AG09309 (cell line): ENCODE measurements at places on chromosomes 13 and 19.

DNA sequence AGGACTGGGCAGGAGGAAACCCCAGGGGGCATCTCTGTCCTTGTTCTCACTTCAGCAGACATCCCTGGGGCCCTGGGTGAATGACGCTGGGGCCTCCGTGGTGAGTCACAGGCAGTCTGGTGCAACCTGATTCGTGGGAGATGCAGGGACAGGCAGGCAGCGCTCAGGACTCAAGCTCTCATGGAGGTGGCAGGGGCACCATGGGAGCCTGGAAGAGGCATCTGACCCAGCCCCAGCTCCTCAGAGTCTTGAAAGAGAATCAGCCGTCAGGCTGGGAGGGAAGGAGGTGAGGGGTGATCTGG is 14.0 kb upstream of the PTOV1 start:
- no peak for DNase-seq

- no peak for DNase-seq
These were observed 39.1 kb downstream of the GPR12 start for GRCh38 chr13:26721251-26722121.

- DNase-seq = no peak
These were observed 48.4 kb downstream of the CAB39L start for GRCh38 chr13:49395451-49395865.

DNA sequence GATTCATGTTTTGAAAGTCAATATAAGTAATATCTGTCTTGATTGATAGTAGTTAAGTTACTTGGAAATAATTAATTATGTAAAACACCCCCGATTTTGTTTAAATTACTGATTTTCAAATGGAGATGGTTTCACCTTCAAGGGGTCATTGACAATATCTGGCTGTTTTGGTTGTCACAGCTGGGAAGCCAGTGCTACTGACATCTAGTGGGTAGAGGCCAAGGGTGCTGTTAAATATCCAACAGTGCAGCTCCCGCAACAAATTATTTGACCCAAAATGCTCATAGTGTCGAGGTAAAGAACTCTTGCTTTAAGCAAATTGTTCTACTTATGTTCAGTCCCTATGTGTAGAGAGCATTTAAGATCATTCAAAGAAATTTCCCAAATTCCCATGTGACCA is 50.6 kb upstream of the PCDH20 start:
- DNase-seq = no peak

GRCh38 chr19:14006766-14007562 is 844 bp upstream of the RFX1 start:
- no peak for DNase-seq

GRCh38 chr19:8643860-8644653 is 13.6 kb downstream of the NFILZ start:
- DNase-seq = no peak

DNA sequence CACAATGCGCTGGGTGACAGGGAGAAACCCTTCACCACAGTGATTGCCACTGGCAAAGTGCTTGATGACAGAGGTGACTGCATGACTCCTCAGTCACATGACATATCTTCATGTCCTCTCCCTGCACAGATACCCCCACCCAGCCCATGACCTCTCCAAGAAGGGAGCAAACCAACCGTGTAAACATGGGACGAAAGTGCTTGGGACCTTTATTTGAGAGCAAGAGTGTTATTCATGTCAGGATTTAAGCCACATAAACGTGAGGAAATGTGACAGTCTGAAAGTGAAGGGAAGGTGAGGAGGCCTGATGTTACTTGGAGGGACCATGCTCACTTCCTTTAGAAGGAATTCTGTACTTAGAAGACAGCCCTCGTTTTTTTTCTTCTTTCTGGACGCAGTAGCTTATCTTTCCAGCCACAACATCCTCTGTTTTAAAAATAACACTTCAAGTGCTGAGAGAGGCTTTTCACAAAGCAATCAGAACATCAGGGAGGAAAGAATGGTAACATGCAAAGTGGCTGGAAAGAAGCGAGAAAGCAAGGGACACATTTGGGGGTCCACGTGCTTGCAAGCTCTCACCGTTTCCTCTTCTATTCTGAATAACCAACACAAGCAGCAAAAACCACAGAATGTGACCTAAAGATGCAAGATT is 35.6 kb downstream of the EPS15L1 start:
- DNase-seq = no peak

GRCh38 chr13:38637576-38637975 is 49.3 kb upstream of the FREM2 start:
- no peak for DNase-seq

DNA sequence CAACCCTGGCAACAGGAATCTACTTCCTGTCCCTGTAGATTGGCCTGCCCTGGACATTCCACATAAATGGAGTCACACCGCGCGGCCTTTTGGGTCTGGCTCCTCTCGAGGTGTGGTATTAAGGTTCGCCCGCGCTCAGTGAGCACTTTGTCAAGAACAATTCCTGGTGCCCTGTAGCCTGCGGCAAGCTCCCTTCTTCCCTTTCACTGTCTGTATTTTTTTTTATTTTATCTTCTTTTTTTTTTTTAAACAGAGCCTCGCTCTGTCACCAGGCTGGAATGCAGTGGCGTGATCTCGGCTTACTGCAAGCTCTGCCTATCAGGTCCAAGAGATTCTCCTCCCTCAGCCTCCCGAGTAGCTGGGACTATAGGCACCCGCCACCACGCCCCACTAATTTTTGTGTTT is 28.3 kb downstream of the PEX11G start:
- no peak for DNase-seq

DNA sequence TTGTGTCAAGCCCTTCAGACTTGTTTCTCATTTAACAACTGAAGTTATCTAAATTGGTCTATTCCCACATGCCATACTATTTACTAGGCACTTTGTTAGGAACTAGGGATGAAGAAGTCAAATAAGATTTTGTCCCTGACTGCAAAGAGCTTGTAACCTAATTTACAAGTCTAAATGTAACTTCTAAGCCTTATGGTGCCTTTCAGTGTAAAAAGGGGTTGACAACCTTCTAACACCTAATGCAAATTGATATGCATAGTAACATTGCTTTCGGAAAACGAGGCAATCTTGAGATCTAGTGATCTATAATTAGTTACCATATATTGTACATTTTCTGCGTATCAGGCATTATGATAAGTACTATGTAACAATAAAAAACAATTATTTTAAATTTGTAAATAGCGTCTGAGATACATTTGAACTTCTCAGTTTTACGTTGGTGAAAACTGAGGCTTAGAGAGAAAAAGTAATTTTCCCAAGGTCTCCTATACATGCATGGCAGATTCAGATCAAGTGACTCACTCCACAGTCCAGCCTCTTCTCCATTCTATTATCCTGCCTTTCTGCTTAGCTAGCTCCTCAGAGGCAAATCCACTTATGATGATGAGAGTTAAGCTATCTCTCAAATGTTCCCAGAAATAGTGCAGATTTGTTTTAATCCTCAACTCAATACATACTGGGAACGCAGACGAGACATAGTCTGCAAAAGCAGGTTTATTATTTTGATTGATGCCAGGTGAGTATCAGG is 764.9 kb upstream of the SLITRK5 start:
- no peak for DNase-seq

- DNase-seq = no peak
These were observed 249.3 kb upstream of the HTR2A start for GRCh38 chr13:47146136-47146535.

DNA sequence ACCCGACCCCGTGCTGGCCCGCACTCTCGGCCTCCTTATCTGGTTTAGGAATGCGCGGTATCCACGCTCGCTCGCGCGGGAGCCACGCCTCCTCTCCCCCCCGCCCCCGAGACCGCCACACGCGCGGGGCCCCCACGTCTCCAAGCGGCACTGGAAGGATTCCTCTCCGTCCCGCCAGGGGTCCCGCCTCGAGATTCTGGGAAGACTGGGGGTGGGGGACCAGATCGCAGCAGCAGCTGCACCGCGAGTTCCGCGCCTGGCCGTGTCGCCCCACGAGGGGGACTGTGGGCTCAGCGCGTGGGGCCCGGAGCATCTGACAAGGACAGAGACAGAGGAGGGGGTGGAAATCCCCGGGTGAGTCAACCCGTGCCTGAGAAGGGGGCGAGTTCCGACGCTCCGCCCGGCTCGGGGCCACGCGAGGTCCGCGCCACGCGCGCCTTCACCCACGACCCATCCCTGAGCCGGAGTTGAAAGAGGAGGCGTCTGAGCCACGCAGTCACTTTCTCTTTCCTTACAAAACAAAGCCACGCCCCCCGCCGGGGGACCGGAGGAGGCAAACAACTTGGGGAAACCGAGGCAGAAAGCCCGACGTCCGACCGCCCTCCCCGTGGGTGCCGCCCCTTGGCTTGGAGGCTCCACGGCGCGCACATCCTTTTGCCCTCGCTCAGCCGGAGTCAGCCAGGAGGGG is 814 bp downstream of the S1PR2 start:
- DNase-seq = no peak

DNA sequence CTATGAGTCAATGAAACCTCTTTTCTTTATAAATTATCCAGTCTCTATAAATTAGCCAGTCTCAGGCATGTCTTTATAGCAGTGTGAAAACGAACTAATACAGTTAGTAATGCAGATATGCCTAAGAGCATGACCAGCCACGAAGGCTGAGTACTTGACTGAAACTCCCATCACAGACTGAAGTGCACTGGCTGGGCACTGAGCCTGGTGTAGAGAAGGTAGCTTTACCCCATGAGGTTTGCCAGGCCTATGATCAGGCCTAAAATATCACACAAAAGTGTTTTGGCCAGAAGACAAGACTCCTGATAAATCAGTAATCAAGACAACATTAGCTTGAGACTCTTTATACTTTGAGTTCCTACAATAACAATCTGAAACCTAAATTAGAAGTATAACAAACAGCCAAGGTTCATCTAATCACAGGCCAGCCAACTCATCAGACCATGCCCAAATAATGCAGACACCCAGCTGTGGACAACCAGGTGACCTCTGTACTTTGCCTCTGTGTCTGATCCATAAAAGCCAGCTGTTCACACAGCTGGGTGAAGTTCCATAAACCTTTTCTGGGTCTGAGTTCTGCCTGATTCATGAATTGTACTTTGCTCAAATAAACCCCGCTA is 771.8 kb upstream of the SLITRK1 start:
- DNase-seq = no peak

- no peak for DNase-seq
These were observed 20.0 kb upstream of the SPRYD7 start for GRCh38 chr13:49956131-49956530.

DNA sequence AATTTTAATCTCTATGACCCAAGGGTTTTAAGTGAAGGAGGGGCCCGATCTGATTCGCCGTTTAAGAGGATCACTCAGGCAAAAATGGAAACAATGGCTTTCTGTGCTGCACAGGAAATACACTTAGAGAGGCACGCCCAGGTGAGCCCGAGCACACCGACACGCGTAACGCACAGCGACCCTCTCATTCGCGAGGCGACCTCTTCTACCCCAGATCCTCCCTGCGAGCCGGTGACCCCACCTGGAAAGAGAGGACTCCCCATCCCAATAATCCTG is 216 bp downstream of the SH2D3A start:
- DNase-seq = no peak

DNA sequence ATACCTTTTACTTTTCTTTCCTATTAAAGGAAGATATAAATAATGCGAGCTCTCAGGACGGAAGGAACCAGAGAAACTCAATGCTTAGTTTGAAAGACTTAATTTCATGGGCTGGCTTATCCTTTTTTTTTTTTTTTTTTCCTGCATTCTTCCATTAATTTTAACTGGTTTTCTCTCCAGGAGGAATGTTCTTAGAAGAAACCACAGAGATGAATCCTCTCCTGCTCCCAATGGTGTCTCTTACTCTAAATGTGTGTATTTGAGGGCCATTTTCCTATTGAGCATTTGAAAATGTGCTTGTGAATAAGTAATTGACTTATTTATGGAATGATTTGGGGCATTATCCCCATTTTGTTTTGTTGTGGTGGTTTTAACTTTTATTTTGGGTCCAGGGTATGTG is 494.9 kb downstream of the FOXO1 start:
- no peak for DNase-seq

GRCh38 chr13:46126056-46126455 is 21.2 kb upstream of the CPB2 start:
- DNase-seq = no peak

DNA sequence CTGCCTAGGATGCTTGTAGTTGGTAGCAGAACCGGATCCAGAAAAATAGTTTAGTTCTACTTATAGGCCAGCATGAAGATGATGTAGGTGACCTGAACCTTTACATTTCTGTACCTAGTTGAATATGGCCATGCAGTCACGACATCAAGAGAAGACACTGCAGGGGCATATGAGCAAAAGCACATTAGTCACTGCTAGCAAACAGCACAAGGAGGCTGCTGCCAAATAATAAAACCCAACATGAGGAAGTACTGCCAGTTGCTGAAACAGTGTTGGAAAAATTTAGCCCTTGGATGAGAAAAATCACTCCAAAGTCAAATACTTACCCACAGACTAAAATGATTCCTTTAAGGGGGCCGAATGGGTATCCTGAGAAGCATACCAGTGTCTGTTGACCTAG is 20.8 kb downstream of the ERICH6B start:
- no peak for DNase-seq

DNA sequence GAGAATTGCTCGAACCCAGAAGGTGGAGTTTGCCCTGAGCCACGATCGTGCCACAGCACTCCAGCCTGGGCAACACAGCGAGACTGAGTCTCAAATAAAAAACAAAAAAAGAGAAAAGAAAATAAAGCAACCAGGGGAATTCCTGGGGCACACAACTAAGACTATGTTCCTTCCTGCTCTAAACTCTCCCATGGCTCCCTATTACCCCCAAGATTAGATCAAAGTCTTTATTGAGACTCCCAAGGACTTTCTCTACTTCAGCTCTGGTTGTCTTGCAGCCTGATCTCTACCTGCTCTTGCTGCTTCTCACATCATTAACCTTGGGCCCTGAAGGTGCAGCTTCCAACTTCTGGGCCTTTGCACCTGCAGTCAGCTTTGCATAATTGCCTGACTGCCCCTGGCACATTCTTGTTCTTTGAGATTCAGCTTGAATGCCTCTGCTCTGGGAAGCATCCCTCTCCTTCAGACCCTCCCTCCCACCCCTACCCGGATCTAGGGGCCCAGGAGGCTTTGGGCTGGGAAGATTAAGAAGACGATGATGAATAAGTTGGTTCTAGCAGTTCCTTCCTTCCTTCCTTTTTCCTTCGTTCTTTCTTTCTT is 16.8 kb upstream of the CERS4 start:
- no peak for DNase-seq

DNA sequence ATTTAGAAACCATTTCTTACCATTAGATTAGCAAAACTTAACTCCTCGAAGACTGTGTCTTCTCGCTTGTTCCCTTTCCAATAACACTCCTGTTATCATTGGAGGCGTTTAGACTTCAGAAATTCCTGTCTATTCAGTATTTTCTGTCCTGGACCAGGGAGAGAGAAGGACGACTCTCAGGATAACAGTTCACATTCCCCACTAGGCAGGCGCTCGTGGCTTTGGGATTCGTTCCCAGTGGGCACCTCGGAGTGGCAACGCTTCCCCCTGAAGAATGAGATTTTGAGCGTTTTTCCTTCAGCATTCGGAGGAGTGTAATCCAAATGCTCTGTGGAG is 429 bp upstream of the ZNF225 start:
- DNase-seq = no peak

DNA sequence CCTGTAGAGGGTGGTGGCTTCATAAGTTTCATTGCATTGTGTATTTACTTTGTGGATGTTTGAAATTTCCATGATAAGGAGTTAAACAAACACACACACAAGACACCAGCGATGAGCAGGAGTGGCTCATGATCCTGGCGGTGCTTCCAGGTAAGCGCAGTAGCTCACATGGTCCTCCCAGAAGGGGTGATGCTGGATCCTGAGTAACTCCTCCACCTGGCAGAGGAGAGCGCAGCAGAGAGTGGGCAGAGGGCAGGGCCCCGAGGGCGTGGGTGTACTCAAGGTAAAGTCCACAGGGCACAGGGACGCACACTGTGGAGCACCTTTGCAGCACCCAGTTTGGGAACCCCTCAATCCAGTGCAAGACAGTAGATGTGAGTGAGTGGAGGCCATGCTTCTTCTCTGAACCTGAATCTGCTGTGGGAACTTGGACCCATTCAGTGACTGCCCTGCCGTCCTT is 54.0 kb downstream of the RFX2 start:
- DNase-seq = no peak
